Lower leg skin (tissue), 4 donors: ENCODE measurements at places on chromosomes 3 and 15. TPM values are rescaled to one million over a fixed set of nuclear protein-coding genes. Genes with fewer than 3 reads are reported as not detected.

Gene CCR8
- total RNA-seq: not detected

Gene SLC24A5
- 4.8 TPM for total RNA-seq

Gene AQP9
- total RNA-seq: 31.4 TPM

Gene LINGO1
- 2.4 TPM for total RNA-seq

Gene BCL6
- 441 TPM for total RNA-seq

Gene GPR62
- not detected for total RNA-seq

Gene MGLL
- 57.4 TPM for total RNA-seq

Gene ATP2C1
- 63.7 TPM for total RNA-seq

Gene CACNA1D
- total RNA-seq: 12.5 TPM

Gene PAK6
- 48.3 TPM for total RNA-seq

Gene CORO2B
- 4.5 TPM for total RNA-seq

Gene CIAO2A
- 36.8 TPM for total RNA-seq

Gene LDHAL6B
- total RNA-seq: not detected

Gene FBXL22
- 1.2 TPM for total RNA-seq

Gene GMNC
- total RNA-seq: not detected

Gene GOLGA8G
- total RNA-seq: 0.10 TPM

Gene SERPINI1
- 0.42 TPM for total RNA-seq

Gene MST1R
- total RNA-seq: 62.5 TPM

Gene ACKR2
- 4.8 TPM for total RNA-seq

Gene RGMA
- 28.2 TPM for total RNA-seq

Gene ST3GAL6
- 28.8 TPM for total RNA-seq

Gene VPS13C
- total RNA-seq: 38.2 TPM

Gene NPAP1
- total RNA-seq: not detected

Gene VEPH1
- 2.1 TPM for total RNA-seq

Gene CHRNA3
- 0.36 TPM for total RNA-seq

Gene GP5
- total RNA-seq: not detected

Gene PIERCE2
- 3.3 TPM for total RNA-seq

Gene MITF
- 15.3 TPM for total RNA-seq

Gene MCCC1
- total RNA-seq: 32.8 TPM

Gene MESP2
- not detected for total RNA-seq

Gene PLA2G4D
- 26.9 TPM for total RNA-seq

Gene SLC24A1
- 4.6 TPM for total RNA-seq
